ENCODE measurements at places on chromosomes 16 and 17. TPM values are rescaled to one million over a fixed set of nuclear protein-coding genes. Genes with fewer than 3 reads are reported as not detected.

The VWA3A gene
- total RNA-seq = 0.11 TPM

The HEATR9 gene
- not detected for total RNA-seq

GRCh38 chr16:12829096-12829888 lies 25.6 kb upstream of the CPPED1 start:
- DNase-seq = no peak

- DNase-seq = no peak
Measured at GRCh38 chr17:29283496-29283895, 10.5 kb downstream of the NUFIP2 start.

- no peak for DNase-seq
Measured at GRCh38 chr16:2480948-2481347, 6.0 kb downstream of the TBC1D24 start.

DNA sequence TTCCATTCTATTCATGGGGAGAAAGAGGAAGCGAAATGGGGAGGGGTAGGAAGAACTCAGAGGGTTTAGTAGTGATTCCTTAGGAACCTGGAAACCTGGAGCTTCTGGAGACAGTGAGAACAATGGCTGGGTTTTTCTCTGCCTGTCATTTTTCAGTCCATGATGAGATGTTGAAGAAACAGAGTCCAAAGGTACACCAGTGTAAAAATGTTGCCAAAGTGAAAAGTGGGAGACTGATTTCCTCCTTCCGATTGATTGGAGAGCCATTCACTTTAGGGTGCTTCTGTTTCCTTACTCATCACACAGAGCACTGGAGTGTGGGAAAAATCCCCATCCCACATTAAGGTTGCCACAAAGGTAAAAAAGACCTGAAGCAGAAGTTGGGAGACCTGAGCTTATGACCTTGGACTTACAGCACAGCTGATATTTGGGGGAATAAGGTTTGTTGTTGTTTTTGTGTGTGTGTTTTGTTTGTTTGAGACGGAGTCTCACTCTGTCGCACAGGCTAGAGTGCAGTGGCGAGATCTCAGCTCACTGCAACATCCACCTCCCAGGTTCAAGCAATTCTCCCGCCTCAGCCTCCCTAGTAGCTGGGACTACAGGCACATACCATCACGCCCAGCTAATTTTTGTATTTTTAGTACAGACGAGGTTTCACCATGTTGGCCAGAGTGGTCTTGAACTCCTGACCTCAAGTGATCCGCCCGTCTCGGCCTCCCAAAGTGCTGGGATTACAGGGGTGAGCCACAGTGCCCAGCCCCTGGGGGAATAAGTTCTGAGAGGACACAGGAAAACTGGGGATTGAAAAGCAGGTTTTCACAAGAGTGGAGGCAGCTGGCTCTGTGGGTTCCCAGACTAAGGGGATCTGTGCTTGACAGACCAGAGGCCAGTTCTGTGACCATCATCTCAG lies 1.4 kb upstream of the DHX8 start:
- no peak for DNase-seq
